Hippocampal formation (tissue), 2 donors: ENCODE measurements at places on chromosomes 16 and 17.

DNA sequence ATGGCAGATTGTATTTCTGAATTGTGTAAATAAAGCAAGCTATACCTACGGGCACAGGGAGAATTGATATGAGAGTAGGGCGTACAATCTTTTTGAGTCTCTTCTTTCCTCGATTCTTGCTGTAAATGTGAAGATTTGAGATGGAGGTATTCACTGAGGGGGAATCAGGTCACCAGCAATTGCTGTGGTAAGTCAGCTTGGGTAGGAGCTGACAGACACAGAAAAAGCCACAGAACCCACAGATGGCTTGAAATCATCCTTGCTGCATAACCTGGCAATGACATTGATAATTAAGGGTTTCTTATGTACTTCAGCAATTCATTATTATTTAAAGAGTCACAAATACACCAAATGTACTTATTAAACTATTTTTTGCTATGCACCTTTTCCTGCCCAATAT, 164.2 kb downstream of the CNTNAP4 start:
- DNase-seq, result no peak

- no peak for DNase-seq
Observed at GRCh38 chr16:49745311-49745747, 110.6 kb downstream of the ZNF423 start.

GRCh38 chr17:77617516-77617915, 341.0 kb upstream of the TNRC6C start:
- no peak for DNase-seq

DNA sequence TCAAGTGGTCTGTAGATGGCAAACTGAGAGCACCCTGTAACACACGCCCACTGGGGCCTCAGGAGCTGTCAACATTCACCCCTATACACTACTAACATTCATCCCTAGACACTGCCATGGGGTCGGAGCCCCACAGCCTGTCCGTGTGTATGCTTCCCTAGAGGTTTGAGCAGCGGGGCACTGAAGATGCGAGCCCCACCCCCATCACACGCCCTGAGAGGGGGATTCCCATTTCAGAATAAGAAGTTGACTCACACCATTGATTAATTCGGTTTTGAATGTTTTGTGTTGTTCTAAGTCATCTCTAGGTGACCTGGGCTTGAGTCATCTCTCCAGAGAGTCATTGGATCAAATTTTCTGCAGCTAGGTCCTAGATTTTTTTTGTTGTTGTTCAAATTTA, 37.3 kb upstream of the MMD start:
- DNase-seq, result no peak

- DNase-seq, result no peak
Observed at GRCh38 chr17:50027881-50028735, 27.8 kb upstream of the ITGA3 start.

DNA sequence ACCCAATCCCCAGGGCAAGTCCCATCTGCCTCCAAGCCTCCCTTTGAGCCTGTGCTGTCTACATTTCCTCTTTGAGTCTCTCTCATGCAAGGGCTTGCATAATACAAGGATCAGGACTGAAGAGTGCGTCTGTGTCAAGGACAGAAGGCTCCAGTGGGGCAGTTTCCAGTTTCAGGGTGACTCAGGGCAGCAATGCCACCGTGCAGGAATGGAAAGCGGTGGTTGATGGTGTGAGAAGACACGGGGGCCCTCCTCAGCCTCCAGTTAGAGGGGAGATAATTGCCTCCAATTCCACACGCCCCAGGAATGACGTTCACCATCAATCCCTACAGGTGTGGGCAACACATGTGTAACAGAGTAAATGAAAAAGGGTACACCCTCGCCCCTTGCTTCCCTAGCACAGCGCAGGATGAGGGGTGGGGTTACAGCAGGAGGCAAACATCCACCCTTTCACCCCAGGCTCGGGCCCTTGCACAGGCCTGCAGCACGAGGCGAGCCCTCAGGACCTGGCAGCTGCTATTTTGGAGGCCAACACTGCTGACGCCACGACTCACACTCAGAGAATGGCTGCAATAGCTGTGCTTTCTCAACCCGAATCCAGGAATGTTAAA, 24.8 kb upstream of the SLC25A19 start:
- DNase-seq, result no peak

DNA sequence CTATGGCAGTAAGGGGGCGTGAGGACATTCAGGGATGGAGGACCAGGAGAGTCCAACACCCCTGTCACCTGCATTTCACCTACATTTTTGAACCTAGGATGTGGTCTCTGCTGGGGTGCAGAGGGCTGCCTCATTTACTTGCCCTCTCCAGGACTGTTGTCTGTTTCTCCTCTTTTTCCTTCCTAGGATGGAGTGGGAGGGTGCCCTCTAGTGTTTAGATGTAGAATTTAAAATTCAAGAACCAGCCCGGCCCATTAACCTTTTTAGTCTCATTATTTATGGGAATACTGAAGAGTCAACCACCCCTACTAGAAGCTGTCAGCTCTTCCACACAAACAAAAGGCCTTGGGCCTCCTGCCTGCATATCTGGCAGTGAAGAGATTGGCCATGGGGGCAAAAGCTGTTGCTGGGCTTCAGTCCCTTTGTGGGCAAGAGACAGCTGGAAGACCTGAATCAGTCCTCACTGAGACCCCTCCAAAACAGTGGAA, 2.5 kb upstream of the STARD3 start:
- DNase-seq, result peak; percentile 20

GRCh38 chr17:6669479-6670212, 18.1 kb downstream of the C17orf100 start:
- DNase-seq, result no peak

- no peak for DNase-seq
Observed at GRCh38 chr16:66304151-66304550, 62.3 kb upstream of the CDH5 start.

DNA sequence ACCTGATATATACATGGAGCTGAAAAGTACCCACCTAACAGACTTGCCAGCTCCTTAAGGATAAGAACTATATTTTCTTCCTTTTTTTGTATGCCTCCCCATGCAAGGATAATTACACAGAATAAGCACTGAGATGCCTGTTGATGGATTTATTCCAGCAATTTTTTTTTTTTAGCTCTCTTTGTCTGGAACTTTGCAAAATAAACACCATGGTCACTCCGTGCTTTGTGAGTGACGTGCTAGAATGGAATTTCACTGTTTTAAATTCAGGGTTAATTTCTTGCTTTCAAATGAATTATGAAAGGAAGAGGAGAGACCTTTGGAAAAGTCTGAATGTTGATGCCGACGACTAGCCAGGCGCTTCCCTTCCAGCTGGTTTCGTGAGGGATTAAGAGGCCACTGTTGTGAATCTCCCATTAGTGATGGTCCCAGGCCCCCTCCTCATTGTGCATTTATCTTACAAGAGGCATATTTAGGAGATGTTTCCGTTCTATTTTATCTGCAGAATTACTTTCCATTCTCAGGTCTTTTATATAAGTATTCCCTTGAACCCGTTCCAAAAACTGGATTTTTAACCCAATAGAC, 529.1 kb downstream of the WWOX start:
- no peak for DNase-seq

- no peak for DNase-seq
Observed at GRCh38 chr17:42691021-42691545, 8.8 kb downstream of the CNTNAP1 start.

- no peak for DNase-seq
Observed at GRCh38 chr16:8258523-8258922, 331.8 kb downstream of the TMEM114 start.

DNA sequence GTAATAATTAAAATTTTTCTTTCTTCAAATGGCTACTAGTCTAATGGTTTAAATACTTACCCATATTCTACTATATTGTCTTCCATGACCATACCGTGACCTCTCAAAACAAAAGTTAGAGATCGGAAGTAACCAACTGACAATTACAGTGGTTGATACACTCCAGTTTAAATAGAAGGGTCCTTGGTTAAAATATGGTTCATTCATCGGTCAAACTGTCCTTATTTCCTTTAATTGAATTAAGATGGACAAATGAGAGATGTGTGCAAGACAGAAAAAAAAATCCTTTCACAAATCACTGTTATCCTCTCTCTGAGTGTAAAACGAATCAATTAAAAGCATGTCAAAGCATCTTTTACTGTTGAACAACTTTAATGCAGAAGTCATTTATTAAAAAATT, 214.3 kb upstream of the TBX2 start:
- no peak for DNase-seq
